ENCODE measurements at places on chromosomes 12 and 14.

DNA sequence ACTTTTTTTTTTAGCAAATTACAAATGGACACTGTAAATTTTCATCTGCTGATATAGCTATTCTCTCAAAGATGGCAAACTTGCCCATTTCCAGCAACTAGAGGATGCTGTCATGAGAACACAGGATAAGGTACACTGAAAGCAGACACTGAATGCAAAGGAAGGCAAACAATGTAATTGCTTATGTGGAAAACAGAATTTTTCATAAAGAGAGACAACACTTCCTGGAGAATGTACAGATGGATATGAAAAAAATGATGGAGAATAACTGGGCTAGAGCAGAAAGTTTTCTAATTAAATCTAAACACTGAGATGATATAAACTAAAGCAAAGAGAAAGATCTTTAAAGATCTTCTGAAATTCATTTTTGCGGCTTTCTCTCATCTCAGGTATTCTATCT lies 581 bp downstream of the CD69 start:
- no peak for DNase-seq

DNA sequence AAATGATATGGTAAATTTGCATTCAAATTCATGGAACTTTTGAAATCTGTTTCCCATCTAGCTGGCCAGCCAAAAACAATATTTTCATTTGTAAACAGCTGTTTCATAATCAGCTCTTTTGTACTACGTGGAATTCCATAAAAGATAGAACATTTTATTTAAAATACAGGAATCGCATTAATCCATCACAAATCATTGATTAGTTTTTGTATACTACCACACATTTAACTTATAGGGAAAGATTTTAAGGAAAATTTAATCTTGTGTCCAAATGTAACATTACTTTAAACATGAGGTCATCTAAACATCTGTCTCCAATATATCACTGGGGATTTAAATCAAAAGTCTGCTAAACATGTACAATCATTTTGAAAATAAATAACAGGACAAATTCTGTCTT lies 33.5 kb downstream of the SLC25A21 start:
- DNase-seq: no peak

- DNase-seq: no peak
Observed at GRCh38 chr12:117884161-117884560, 84.6 kb downstream of the KSR2 start.

GRCh38 chr12:69756088-69756755 lies 17.6 kb downstream of the RAB3IP start:
- DNase-seq: no peak

- no peak for DNase-seq
Observed at GRCh38 chr12:125033288-125033687, 31.9 kb upstream of the AACS start.

DNA sequence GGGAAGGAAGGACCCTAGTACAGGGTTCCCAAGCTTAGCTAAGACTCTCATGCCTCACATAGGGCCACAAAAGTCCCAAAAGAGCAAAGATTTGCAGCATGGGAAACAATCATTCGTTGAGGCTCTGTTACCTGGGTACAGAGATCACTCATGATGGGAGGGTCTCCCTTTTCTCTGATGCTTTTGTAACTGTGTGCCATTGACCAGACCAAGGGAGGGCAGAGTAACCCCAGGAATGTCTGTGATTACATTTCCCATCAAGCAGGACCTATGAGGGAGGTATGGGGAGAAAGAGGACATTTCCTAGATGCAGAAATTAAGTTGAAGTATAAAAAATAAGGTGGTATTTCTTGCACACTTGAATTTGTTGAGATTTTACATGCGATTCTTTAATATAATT lies 16.4 kb upstream of the DLGAP5 start:
- DNase-seq: no peak

- no peak for DNase-seq
Observed at GRCh38 chr14:69891422-69891821, 12.2 kb downstream of the SMOC1 start.

- no peak for DNase-seq
Observed at GRCh38 chr12:32870716-32871115, 25.9 kb downstream of the PKP2 start.

DNA sequence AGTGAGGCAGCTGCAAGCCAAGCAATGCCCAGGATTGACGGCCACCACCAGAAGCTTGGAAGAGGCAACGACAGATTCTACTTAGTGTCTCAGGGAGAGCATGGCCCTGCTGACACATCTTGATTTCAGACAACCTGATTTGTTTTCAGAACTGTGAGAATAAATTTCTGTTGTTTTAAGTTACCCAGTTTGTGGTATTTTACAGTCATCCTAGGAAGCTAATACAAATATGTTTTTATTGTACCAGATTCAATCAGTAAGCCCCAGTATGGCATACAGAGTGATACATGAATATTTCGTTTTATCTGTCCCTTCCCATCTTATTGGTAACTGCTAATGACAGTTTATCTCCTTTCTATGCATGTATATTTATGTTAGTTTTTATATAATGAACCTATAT lies 62.3 kb downstream of the SAMD4A start:
- no peak for DNase-seq

DNA sequence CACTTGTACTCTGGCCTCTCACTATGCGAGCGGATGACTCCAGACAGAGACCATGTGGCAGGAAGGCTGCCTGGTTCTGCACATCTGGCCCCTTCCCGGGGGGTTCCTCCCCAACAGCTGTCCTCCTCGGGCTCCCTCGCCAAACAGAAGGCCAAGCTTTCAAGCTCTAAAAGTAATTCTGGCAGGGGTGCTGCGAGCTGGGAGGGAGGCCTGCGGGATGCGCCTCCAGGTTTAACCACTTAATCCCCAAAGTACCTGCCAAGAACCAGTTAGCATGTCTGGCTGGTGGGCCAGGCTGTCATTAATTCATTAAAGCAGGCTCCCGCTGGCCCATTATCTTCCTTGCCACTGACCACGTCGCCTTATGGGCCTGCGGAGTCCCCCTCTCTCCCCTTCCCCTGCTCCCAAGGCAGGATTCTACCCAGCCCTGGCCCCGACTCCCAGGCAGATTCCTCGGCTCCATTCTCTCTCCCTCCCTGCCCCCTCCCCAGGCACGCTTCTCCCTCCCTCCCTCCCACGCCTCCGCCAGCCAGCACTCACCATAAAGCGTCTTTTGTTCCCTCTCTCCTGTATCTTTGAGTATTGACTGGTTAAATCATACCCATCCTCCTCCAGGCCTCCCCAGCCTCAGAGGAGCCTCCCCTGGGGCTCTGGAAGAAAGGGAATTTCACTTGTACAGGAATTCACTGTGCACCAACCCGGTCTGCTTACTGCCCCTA lies 4.9 kb downstream of the HRK start:
- DNase-seq: no peak

DNA sequence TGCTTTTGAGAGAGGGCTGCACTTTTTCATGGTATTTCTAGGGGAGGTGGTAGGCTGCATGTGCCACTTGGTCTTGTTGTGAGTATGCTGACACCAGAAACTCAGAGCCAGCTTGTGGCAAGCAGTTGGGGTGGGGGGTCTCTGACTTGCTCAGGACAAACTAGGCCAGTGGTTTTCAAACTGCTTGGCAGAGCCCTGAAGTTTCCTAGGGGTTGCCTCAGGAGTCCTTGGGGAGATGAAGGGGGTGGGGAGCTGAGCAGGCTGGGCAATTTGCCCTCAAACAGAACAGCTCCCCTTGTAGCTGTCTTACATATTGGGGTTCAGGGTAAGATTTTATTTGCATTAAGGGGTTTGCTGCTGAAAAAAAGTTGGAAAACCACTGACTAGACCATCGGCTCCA lies 3.9 kb downstream of the BCL2L2 start:
- no peak for DNase-seq

- DNase-seq: peak; percentile 31
Observed at GRCh38 chr12:113422030-113422885, at the start of gene SDSL. Gene SDSL, plus strand, starts transcription at chr12:113422380. Its CDS starts 5,603 bp downstream, at chr12:113427983.

DNA sequence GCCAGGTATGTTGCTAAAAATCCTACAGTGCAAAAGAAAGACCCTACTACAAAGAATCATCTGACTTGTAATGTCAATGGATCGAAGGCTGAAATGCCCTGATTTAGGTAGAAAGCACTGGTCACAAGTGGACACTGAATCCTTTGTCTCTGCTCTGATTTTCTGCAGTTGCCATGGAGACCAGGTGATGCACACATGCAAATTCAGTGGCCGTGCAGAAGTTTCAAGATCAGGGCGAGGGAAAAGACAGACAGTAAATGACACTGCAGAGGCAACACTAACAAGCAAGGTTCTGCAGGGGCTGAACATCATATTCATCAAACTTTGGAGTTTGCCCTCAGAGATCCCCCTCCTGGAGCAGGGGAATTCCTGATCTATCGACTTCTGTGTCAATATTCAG lies 370.3 kb upstream of the TMEM132C start:
- no peak for DNase-seq

- no peak for DNase-seq
Observed at GRCh38 chr12:50894241-50894640, 51.5 kb downstream of the TMPRSS12 start.

DNA sequence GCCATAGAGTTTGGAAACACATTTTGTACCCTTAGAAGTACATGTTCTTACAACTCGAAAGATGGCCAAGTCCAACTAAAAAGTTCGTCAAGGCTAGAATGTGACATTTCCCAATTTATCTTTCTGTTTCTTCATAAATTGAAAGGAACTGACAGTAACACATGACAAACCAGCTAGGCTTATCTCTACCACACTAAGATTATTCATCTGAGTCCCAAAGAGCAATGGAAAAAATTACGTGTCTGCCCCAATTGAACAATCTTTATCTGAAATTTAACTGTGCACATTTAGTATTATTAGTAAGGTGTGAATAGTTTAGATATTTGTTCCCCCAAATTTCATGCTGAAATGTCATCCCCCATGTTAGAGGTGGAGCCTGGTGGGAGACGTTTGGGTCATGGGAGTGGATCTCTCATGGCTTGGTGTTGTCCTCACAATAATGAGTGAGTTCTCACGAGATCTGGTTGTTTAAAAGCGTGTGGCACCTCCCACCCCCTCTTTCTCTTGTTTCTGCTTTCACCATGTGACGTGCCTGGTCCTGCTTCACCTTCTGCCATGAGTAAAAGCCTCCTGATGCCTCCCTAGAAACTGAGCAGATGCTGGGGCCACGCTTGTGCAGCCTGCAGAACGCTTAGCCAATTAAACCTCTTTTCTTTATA lies 13.3 kb downstream of the CPM start:
- peak; percentile 45 for DNase-seq

GRCh38 chr14:82537831-82538230 lies 1004.2 kb upstream of the SEL1L start:
- no peak for DNase-seq

DNA sequence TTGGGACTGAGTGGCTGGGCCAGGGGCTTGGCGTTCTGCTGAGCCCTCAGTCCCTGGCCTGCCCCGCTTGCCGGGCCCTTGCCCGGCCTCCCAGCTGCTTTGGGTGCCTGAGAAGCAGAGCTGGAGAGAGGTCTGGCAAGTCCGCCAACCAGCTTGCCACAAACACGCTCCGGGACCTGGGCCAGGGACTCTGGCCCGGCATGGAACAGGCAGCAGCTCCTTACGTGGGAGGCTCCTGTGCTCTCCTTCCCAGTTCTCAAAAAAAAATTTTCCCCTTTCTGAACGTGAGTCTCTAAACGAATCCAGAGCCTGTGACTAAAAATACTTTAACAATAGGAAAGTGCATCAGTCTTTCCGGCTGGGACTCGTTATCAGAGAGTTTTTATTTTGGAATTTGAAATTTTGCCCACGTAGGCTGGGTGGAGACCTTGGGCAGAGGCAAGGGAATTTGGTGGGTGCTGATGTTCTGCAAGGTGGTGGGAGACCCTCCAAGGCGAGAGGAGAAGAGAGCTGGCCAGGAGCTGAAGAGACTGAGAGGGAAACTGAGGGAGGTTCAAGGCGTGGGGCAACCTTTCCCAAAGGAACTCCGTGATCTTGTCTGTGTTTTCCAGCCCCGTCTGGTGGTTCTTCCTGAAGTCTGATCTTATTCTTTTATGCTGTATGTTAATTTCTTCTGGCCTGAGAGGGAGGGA lies 6.8 kb upstream of the NR4A1 start:
- DNase-seq: no peak

DNA sequence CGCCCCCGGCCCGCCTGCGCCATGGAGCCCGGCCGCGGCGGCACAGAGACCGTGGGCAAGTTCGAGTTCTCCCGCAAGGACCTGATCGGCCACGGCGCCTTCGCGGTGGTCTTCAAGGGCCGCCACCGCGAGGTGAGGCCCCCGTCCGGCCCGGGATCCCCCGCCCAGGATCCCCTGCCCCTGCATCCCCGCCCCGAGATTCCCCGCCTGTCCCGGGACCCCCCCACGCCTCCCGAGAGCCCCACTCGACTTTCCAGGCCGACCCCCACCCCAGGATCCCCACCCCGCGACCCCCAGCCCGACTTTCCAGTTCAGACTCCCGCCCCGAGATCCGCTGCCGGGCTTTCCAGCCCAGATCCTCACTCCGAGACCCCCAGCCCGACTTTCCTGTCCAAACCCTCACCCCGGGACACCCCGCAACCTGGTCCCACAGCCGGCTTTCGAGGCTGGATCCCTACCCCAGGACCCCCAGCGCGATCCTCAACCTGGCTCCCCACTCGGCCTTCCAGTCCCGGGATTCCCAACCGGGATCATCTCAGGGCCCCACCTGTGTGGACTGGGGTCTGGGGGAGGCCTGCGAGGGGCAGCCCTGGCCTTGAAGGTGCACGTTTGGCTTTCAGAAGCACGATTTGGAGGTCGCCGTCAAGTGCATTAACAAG lies 688 bp downstream of the ULK1 start:
- DNase-seq: no peak

Measured in stimulated activated CD4-positive, alpha-beta T cell treated with anti-CD3 and anti-CD28 coated beads, Interleukin-2, amount 100 ng/mL, for 24 hours (primary cell).